ENCODE measurements at places on chromosomes 5 and 9. TPM values are rescaled to one million over a fixed set of nuclear protein-coding genes. Genes with fewer than 3 reads are reported as not detected.

GRCh38 chr5:159031513-159031912 is 68.2 kb downstream of the EBF1 start:
- DNase-seq: peak; percentile 75

GRCh38 chr5:108122702-108123101 is 259.2 kb downstream of the FBXL17 start:
- DNase-seq: peak; percentile 9

DNA sequence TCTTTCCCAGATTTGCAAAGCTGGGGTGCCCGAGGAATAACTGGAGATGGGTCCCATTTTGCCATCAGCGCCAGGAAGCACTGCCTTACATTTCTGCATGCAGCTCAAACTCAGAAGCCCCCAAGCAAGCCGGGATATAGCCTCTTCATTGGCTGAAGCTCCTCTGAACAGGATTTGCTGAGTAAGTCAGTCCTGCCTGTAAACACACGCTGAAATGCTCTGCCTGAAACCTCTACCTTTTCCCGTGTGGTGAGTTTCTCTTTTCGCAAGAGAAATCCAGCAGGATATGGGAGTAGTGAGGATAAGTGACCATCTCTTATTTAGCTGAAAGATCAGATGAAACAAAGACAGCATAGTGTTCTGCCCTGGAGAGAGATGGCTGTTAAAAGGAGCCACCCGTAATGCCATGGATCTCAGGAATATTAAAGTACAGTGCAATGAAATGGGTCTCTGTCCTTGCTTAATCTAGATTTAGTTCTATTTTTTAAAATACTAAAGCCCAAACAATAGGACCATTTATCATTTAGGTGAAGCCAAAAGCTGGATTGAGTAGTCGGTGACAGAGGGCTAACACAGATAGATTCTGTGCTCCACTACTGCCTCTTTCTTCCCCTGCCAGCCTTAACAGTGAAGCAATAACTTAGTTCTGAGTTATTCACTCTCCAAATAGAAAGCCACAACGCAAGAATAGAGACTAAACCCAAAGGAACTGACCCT is 177.5 kb upstream of the PPP2R2B start:
- no peak for DNase-seq

EFNA5 gene
- 3.7 TPM for total RNA-seq

All from muscle of leg (tissue), 16 donors.